CD4-positive, alpha-beta T cell treated with Interleukin-4 for 1 hour (primary cell): ENCODE measurements at places on chromosomes 12 and 14.
A peak's percentile ranks its signal among the peaks of the same experiment; 100 is the strongest.

- DNase-seq, result no peak
These were observed 522 bp downstream of the R3HDM2 start for GRCh38 chr12:57430112-57430930.

- DNase-seq, result no peak
These were observed 3.5 kb downstream of the TGM1 start for GRCh38 chr14:24259282-24260025.

DNA sequence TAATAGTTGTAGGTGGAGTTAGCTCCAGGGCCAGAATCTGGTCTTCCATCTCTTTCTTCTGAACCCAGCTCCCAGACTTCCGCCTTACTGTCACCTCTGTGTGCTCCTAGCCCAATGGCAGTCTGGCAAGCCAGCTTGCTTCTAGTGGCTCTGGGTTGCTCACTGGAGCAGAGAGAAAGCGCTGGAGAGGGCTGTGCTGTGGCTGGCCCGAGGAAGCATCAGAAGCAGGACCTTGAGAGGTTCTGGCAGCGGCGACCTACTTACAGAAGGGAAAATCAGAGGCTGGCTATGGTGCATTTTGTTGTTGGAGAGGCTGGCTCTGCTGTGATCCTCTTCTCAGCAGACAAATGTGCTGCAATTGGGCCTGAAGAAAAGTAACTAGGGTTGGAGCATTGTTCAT lies 28.6 kb downstream of the KCNA5 start:
- DNase-seq, result no peak

GRCh38 chr14:85038526-85039352 lies 491.2 kb upstream of the FLRT2 start:
- DNase-seq, result no peak

DNA sequence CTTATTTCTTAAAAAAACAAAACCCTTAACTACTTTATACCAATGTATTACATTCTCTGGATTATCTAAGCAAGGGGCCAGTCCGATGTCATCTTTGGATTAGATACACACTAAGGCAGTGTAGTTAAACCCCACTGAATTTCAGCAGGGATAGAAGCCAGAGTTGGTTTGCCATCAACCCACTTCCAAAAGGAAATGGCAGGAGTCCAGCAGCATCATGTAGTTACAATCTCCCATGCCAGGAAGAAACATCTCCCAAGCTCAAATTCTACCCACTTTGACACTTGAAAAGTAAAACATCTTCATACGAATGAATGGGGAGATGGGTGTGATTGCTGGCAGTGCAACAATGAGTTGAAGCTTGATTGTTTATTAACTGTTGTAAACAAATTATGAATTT lies 203.5 kb upstream of the PLXNC1 start:
- DNase-seq, result no peak

DNA sequence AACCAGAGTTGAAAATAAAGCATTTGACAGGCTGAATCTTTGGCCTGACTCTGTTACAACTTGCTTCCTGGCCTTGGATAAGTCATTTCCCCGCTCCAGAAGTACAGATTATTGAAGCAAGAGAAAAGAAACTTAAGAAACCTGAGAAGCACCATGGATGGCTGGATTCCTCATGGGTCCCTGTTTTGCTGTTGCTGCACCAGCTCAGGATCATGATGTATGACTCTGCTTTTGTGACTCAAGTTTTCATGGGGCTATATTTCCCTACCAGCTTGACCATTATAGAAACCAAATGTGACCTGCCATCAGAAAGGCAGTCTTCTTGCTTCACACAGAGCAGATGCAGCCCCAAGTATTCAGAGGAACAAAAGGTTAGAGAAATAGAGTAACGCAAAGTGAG lies 921.8 kb downstream of the BCL11B start:
- DNase-seq, result no peak

- DNase-seq, result no peak
These were observed 101.4 kb upstream of the RTL1 start for GRCh38 chr14:101004954-101005353.

DNA sequence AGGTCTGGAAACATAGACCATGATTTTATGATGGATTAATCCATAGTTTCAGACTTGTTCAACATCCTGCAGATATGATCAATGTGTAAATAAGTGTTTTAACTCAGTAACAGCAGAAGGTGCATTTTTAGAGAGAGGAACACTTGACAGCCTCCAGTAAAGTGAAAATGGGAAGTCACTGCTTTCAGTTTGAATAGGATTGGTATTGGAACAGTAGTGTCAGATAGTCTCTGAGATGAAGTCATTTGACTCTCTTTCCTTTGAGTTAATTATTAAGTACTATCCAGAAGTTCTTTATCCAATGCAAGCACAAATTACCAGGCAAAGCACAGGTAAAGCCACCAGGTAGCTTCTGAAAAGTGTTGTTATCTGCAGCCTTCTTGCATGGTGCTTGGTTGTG lies 14.5 kb upstream of the NAV3 start:
- no peak for DNase-seq

- no peak for DNase-seq
These were observed 2.9 kb downstream of the MYL2 start for GRCh38 chr12:110917467-110917866.

- DNase-seq, result no peak
These were observed 16.5 kb upstream of the GALNT8 start for GRCh38 chr12:4703676-4704075.

- no peak for DNase-seq
These were observed 45.7 kb downstream of the PARP11 start for GRCh38 chr12:3827301-3828000.

GRCh38 chr14:59664741-59665140 lies 88.1 kb upstream of the CCDC175 start:
- no peak for DNase-seq

GRCh38 chr12:28268608-28269229 lies 78.5 kb downstream of the CCDC91 start:
- no peak for DNase-seq

DNA sequence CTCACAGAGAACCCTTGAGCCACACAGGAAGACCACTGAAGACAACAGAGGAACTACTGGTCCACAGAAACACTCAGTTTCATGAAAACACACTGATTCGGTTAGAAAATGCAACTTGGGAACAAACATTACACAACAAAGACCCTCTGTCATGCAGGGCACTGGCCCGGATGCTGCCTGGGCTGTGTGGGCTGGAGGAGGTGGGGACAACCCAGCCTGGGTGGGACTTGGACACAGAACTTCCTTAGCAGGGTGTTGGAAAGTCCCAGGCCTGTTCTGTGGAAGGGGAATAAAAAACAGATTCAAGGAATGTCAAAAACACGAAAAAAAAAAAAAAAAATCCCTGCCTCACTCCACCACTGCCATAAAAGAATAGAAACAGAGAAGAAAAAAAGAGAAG lies 181.0 kb downstream of the MON2 start:
- no peak for DNase-seq

- no peak for DNase-seq
These were observed 339.1 kb downstream of the TMEM132D start for GRCh38 chr12:129564768-129565167.

- peak; percentile 80 for DNase-seq
These were observed 24.8 kb downstream of the FOS start for GRCh38 chr14:75303381-75303789.

- DNase-seq, result no peak
These were observed 49.5 kb upstream of the GNPNAT1 start for GRCh38 chr14:52840877-52841276.

DNA sequence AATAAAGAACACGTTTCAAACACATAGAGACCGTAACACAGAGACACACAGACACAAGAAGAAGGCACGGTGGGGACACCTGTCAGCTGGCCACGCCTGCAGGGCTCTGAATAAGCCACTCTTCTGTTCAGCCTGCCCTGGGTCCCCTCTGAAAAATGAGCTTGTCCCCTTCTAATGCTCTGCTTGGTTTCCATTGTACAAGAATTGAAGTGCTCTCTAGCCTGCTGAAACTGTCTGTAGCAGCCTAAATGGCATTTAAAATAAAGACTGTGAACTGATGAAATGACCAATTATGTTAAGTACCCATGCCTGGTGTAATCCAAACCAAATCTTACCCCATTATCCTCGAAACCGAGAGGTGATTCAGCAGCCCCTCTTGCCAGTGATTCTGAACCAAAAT lies 139.8 kb downstream of the FOXN3 start:
- DNase-seq, result no peak

GRCh38 chr12:92334552-92334951 lies 188.9 kb upstream of the BTG1 start:
- no peak for DNase-seq

DNA sequence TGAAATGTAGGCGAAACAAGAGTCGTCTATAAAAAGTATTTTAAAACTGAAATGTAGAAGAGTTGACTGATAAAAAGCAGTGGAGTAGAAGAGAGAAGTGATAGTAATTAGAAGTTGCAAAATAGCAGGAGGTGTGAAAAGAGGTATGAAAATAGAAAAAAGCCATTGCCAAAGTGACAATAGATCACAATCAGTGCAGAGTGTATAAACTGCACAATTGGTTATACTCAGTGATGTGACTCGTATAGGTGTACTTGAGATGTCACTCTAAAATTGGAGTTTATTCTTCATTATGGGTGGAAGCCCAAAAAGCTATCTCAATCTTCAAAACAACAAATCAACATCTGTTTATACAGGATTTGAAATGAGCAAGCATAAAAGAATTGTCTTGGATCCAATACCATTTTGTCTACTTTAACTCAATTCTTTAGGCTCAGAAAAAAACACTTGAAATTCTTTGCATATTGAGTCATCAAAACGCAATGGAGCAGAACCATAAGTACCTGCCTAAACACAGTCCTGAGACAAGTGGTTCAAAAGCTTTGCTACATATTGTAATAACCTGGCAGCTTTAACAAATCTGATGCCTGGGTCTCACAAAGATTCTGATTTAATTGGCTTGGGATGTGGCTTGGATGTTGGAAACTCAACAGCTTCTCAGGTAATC lies 8.8 kb downstream of the IKBIP start:
- no peak for DNase-seq

DNA sequence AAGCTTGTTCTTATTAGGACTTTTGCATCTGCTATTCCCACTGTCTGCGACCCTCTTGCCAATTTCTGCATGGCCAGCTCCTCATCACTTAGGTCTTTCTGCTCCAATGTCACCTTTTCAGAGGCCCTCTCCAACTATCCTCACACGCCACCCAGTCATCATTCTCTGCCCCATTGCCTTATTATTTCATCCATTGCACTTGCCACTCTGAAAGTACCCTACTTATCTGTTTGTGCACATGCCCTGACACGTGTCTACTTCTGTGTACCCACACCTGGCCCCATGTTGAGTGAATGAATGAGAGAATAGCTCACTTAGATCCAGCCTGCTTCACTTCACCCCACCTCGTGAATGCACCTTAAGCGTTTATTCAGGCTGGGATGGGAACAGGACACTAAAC lies 218.7 kb upstream of the TBX3 start:
- no peak for DNase-seq

GRCh38 chr14:55130196-55130550 lies 1.1 kb downstream of the LGALS3 start:
- DNase-seq, result no peak

DNA sequence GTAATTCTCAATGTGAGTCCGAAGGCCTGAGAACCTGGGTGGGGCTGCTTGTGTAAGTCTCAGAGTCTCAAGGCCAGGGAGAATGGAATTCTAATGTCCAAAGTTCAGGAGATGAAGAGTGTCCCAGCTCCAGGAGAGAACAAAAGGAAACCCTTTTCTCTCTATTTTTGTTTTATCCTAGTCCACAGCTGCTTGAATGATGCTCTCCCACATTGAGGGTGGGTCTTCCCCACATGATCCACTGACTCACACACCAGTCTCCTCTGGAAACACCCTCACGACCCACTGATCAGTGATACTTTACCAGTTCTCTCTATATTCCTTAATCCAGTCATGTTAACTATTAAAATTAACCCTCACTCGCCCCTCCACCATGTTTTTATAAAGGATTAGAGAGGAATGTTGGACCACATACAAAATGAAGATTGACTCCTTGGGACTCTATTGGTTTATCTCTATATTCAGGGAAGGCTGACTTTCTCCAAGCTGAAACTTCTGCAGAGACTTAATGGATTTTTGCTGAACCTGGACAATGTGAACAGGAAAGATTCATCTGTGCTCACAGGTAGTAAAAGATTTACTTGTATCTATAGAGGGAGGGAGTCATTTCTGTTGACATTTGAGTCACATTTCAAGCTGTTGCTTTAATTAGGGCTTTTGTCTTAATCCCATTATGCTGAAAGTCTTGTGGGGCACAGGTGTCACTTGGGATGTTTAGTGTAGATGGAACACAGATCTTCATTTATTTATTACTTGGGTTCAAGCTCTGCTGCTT lies 1061.0 kb upstream of the TMEM132C start:
- no peak for DNase-seq

DNA sequence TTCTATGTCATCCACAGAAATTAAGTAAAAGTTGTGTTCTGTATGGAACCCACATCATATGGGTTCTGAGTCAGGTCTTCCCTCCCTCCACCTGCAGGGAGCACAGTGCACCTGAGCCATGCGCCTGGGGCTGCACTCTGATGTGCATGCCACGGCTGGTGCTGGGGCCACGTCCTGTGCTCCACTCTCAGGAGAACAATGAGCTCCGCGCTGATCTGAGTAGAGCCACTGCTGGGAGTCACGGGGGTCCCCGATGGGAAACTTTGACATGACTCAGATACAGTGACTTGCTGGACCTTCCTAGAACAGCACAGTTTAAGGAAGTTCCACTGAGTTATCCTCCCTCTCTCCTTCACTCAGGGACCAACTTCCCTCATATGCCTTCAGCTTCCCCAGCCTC lies 683.4 kb downstream of the TMEM121 start:
- peak; percentile 51 for DNase-seq

DNA sequence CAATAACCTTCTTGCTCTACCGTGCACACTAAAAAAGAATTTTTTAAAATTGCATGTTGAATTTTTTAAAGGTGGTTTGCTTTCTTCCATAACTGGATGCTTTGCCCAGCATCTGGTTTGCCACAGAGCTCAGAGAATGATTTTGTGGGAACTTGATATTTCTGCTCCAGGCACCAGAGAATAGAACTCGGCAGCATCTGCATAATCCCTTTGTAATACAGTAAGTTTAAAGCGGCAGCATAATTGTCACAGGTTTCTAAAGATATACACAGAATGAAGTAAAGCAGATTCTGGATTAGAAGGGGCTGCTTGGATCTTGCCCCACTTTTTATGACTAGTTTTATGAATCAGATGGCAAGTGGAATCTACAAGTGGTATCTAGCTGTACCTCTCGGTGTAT lies 352.0 kb downstream of the NPAS3 start:
- DNase-seq, result no peak

- peak; percentile 29 for DNase-seq
These were observed 70.0 kb upstream of the VPS33A start for GRCh38 chr12:122336015-122336946.

DNA sequence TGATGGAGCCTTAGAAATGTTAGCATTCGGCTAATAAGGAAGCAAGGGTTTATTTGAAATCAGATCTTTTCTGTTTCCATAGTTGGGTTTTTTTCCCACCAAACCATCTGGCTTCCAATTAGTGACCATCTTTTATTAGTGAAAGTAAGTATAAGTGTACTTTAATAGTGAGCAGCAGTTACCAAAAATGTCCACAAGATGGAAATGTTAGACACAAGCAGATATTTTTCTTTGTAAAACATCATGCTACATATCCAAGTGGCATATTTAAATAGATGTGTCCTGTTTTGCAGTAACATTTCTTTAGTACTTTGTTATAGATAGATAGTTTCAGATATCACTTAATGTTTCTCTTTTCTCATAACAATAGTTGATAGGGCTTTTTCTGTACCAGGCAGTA lies 28.8 kb downstream of the YEATS4 start:
- peak; percentile 26 for DNase-seq

GRCh38 chr14:35766036-35766699 lies 42.9 kb downstream of the RALGAPA1 start:
- DNase-seq, result no peak
